ENCODE measurements at places on chromosomes 2 and 18.

- no peak for DNase-seq
Observed at GRCh38 chr2:73177645-73178255, 24.6 kb upstream of the NOTO start.

DNA sequence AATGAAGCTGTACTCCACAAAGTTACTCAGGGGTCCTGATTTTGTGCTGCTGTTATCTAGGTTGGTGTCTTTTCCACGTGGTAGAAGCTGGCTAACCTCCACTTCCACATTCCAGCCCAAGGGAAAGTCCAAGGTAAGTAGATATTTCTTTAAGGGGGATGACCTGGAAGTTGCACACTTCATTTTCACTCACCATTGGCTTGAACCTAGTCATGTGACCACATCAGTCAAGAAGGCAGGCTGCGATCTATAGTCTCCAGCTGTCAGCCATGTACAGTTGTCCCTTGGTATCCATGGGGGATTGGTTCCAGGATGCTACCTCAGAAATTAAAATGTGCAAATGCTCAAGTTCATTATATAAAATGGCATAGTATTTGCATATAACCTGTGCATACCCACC is 31.9 kb upstream of the TGIF1 start:
- no peak for DNase-seq

- DNase-seq, result no peak
Observed at GRCh38 chr18:76398295-76398694, 96.7 kb downstream of the ZNF516 start.

DNA sequence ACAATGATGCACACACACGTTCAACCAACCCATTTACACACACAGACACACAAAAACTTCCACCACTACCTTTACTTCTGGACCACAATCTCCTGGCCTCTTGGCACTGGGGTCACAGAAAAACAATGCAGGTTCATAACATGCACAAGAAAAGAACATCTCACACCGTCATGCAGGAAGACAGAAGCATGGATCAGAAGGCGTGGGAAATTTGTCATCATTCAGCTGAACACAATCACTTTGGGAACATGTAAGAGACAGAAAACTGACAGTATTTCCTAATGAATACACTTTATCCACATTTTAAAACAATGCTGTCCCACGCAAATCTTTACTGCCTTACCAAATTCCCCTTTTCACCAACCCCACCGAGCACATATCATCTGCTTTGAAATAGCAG is 501.9 kb upstream of the KLHL29 start:
- DNase-seq, result no peak
